NCI-H187 (cell line): ENCODE measurements at places on chromosomes 13 and 19.

- DNase-seq, result no peak
Observed at GRCh38 chr13:23794267-23795161, 94.7 kb downstream of the MIPEP start.

- DNase-seq, result no peak
Observed at GRCh38 chr19:3408996-3409345, 42.6 kb downstream of the NFIC start.

GRCh38 chr19:46193678-46194077 is 35.9 kb upstream of the IGFL1 start:
- DNase-seq, result no peak

DNA sequence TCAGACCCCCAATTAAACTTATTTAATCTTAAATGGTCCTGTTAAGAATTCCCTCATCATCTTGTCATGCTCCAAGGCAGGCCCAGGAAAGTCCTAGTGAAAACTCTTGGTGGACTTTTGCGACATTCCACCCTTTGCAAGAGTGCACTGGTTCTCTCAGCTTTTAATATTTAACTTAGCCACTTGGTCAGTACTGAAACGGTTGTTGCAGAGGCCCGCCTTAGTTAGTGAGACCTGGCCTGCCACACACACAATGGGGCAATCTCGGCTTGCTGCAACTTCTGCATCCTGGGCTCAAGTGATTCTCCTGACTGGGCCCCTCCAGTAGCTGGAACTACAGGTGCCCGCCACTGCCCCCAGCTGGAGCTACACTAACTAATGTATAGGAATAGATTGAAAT is 1366.0 kb downstream of the UQCRFS1 start:
- DNase-seq, result no peak

DNA sequence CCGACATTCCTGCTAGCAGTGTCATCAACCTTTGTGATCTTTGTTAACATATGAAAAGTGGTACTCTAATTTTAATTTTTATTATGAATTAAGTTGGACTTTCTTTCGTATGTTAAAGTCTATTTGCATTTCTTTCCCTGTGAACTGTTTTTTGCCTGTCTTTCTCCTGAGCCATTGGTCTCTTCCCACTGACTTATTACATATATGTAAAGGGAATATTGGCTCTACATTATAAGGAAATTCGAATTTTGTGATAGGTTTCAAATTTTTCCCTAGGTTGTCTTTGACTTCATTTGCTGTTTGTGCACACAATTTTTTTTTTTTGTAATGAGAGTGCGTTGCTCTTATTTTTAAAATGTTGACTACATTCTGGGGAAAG is 442 bp upstream of the CDC16 start:
- DNase-seq, result no peak

- no peak for DNase-seq
Observed at GRCh38 chr13:110173247-110173818, 133.6 kb downstream of the COL4A1 start.

GRCh38 chr13:108323031-108323430 is 53.5 kb downstream of the TNFSF13B start:
- no peak for DNase-seq

- DNase-seq, result no peak
Observed at GRCh38 chr13:74105871-74106270, 28.3 kb downstream of the KLF12 start.

DNA sequence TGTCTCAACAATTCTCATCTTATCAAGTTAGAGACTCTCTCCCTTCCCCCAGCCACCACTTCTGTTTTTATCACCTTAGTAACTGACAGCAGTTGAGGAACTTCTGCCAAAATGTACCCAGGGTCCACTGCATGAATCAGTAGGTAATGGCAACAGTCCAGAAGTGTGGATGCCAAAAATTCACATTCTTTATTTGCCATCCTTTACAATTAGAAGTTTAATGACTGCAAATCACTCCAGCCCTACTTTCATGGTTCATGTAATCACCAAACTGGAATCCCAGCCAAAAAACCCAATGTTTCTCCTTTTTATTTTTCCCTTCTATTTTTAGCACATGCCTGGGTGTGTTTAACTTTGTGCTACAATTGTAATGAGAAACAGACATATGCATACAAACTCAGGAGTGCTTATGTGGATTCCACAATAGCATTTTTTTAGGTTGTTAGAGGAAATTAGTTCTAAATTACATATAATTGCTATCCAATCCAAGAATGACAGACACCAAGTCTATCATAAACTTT is 243.5 kb downstream of the RGCC start:
- DNase-seq, result no peak

DNA sequence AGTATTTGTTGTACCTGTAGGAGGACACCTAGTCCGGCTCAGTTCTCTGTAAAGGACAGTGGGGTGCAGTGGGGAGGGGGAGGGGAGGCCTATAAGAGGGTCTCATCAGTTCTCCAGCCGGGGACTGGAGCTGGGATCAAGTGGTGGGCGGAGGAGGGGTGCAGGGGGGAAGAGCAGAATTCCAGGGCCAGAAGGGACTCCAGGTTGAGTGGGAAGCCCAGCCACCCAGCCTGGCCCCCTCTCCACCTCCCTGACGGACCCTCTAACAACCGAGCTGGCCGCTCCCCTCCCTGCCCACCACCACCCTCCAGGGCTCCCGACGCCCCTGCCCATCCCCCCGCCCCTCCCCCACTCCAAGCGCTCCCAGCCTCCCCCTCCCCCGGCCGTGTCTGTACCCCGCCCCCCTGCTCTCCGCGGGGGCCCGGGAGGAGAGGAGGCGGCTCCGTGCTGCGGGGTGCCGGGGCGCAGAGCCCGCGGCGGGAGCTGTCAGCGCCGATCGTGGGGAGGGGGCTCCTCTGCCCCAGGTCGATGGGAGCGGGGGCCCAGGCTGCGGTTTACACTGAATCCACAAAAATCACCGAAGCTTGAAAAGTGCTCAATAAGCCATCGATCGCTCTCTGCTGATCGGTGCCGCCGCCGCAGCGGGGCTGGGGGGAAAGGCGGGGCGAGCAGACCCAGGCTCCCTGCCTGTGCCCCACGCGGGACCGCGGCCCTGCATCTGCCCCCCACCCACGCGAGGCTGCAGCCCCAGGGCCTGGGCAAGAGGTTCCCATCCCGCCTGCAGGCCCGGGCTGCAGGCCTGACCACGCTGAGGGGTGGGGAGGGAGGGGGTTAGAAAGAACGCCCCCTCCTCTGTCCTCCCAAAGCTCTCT is 34.6 kb upstream of the ONECUT3 start:
- DNase-seq, result no peak

DNA sequence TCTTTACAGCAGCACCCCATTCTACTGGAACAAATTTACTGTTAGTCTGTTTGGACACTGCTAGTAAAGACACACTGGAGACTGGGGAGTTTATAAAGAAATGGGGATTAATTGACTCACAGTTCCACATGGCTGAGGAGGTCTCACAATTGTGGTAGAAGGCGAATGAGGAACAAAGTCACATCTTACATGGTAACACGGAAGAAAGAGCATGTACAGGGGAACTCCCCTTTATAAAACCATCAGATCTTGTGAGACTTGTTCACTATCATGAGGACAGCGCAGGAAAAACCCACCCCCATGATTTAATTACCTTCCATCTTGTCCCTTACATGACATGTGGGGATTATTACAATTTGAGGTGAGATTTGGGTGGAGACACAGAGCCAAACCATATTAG is 1204.2 kb downstream of the SLITRK1 start:
- DNase-seq, result no peak

DNA sequence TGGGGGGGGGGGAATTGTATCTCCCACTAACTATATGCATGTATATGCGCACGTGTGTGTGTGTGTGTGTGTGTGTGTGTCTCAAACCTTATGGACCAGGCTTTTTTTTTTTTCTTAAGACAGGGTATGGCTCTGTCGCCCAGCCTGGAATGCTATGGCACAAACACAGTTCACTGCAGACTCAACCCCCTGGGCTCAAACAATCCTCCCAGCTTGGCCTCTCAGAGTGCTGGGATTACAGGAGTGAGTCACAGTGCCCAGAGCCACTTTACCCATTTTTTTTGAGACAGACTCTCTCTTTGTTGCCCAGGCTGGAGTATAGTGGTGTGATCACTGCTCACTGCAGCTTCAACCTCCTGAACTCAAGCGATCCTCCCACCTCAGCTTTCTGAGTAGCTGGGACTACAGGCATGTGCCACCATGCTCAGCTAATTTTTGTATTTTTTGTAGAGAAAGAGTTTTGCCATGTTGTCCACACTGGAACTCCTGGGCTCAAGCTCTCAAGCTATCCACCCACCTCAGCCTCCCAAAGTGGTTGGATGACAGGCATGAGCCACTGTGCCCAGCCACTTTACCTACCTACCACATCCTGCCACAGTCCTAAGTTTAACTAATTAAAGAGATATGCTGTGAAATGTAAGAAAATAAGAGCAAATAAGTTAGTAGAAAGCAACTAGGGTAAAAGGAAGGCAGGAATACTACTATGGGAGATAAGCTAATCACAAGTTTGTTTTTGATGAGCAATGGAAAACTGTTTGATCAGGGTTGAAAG is 2.4 kb downstream of the ZMYM5 start:
- no peak for DNase-seq

DNA sequence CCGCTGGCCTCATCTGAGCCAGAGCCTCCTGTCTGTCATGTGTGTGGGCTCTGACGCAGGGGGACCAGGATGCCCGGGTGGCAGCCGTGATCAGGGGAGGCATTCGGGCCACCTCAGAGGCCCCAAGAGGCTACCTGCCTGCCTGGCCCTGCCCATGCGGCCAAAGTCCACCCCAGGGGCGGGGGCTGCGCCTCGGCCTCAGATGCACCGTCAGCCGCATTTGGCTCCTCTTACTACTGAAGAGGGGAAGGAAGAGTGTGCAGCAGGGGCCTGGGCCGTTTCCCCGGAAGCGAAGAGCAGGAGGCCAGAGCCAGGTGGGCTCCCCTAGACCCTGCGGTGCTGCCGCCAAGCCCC is 34.0 kb downstream of the C13orf46 start:
- DNase-seq, result no peak

DNA sequence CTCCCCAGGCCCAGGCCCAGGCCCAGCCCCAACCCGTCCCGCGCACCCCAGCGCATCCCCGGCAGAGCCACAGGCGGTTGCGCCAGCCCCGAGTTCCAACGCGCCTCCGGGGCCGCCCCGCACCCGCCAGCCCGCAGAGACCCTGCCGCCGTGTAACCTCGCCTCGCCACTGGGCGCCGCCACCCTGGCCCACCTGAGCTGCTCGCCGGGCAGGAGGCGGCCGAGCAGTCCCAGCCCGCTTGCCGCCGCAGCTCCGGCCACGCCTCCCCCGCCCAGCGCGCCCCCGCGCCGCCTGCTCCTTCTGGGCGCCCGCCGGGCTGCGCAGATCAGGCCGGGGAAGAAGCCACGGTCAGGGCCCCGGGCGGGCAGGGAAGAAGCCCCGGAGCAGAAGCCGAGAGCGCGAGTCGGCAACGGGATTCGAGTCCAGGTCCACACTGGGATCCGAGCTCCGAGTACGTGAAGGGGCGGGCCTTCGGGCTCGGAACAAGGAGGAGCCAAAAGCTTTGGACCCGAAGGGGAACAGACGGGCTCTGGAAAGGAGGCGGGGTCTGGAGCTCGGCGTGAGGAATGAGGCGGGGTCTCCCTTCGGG is at the start of gene MBOAT7:
Gene MBOAT7 (minus strand): TSS at position 436 of the 590 bp plus-strand sequence. CDS start 1,072 bp downstream, outside the sequence.
- no peak for DNase-seq

GRCh38 chr13:110443622-110444225 is 117.8 kb downstream of the RAB20 start:
- no peak for DNase-seq

DNA sequence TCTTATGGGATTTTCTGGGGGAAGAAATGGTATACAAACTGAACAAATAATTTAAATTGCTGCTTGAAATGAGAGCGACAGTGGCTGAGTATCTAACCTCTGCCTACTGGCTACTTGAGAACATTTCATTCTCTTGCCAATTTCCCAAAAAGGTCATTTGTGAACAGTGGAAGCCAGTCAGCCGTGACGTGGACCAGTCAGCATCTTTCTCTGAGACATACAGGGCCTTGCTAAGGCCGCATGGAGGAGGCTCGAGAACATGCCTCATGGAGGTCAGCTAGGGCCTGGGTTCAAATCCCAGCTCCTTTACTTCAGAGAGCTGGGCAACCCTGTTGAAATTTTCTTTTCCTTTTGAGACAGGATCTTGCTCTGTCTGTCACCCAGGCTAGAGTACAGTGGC is 20.3 kb downstream of the ZC3H4 start:
- DNase-seq, result no peak

GRCh38 chr13:41842036-41842620 is 118.8 kb downstream of the VWA8 start:
- DNase-seq, result no peak

DNA sequence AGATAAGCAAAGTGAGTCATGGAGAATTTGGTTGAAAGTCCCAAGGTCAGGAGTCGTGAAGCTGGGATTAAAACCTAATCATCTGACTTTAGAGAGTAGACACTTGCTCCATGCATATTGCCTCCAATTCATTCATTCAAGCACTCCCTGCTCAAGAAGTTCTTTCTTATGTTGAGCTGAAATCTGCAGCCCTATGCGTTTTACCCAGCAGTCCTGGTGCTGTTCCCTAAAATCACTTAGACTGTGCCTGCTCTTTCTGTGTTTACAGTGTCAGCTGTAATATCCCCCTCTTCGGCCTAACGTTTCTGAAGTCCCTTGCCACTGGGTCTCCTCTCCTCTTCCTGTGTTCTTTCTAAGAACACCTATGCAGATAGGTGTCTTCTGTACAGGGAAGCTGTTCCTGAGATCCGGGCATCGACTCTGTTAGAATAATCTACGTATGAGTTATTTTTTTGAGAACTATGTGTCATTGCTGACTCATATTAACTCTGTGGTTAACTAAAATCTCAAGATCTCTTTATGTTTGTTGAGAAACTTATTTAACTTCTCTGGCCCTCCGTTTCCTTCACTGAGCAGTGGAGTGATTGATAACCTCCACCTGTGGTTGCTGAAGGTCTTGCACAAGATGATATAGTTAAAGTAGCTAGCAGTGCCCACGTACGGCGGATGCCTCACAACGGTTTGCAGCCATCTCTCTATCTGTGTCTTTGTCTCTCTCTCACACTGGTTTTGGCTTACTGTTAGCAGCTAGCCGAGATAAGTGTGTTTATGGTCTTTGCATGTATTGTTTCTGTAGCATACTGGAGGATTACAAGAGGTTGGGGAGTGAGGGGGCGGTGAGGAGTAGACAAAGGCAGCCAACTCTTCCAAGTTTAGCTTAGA is 4.7 kb downstream of the ALOX5AP start:
- DNase-seq, result no peak
